ENCODE measurements at places on chromosomes 1 and 21. TPM values are rescaled to one million over a fixed set of nuclear protein-coding genes. Genes with fewer than 3 reads are reported as not detected.

- no peak for DNase-seq
Measured at GRCh38 chr1:225699336-225699735, 46.4 kb upstream of the ENAH start.

CFHR4 gene
- total RNA-seq: not detected

- no peak for DNase-seq
Measured at GRCh38 chr1:177884479-177885021, 85.3 kb downstream of the SEC16B start.

RPE65 gene
- total RNA-seq: not detected

GRCh38 chr1:29196863-29197589 lies 15.3 kb upstream of the SRSF4 start:
- no peak for DNase-seq

DNA sequence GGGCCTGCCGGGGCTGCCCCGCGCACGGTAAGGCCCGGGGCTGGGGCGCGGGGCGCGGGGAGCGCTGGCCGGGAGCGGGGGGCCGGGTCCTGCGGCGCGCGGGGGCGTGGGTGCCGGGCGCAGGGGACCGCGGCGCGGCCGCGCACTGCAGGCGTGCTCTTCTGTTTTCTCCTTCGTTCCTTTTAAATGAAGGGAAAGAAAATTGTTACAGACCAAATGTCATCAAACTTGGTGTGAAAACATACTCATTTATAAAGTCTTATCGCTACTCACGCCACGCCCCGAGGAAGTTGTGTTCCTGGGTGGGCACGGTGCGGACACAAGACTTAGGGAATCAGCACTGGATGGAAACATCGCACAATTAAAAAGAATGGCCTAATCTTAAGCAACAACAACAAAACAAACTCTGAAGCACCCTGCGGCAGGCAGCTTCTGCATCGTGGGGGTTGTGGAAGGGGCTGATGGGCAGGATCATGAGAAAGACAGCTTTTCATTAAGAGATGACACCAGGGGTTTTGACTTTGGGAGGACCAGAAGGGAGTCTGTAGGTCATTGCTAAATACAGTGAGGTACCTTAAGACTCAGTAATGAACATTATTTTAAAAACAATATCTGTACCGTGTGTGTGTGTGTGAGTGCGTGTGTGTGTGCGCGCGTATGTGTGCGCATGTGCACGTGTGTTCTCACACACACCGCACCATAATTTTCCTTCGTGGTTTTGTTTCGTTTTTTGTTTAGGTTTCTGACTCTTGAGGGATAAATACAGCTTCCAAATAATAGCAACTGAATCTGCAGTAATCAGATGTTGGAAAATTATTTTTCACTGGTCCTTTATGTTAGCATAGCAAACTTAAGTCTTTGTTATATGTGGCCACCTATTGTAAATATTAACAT lies 548 bp downstream of the B3GALT5 start:
- DNase-seq: no peak

- no peak for DNase-seq
Measured at GRCh38 chr1:11335417-11336056, 62.5 kb downstream of the UBIAD1 start.

GRCh38 chr1:50610563-50610962 lies 187.3 kb upstream of the DMRTA2 start:
- no peak for DNase-seq

- DNase-seq: no peak
Measured at GRCh38 chr1:68974447-68974846, 477.6 kb upstream of the DEPDC1 start.

DNA sequence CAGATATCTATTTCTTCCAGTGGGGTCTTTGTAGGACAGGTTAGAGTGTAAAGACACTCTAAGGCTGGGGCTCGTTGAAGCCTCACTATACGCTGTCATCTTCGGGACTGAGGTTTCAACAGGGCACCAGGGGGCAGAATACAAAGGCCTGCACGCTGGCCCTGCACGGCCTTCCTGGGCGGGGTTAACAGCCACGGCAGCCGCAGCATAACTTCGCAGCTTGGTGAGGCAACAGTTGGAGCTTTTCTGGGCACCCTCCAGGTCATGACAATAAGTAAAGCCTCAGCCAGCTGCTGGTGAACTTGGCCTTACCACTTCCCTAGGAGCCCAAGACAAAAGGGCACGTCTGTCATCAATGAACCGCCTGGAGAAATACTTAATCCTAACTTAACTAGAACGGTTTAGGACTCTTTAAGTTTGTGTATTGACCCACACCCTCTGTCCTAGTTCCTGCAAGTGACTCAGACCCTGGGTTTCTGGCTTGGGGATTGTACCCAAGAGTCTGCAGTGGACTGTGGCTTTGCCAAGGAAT lies 2.3 kb upstream of the RUNX1 start:
- no peak for DNase-seq

- DNase-seq: no peak
Measured at GRCh38 chr1:66438501-66438900, 95.5 kb upstream of the SGIP1 start.

IL23R gene
- total RNA-seq: not detected

DNA sequence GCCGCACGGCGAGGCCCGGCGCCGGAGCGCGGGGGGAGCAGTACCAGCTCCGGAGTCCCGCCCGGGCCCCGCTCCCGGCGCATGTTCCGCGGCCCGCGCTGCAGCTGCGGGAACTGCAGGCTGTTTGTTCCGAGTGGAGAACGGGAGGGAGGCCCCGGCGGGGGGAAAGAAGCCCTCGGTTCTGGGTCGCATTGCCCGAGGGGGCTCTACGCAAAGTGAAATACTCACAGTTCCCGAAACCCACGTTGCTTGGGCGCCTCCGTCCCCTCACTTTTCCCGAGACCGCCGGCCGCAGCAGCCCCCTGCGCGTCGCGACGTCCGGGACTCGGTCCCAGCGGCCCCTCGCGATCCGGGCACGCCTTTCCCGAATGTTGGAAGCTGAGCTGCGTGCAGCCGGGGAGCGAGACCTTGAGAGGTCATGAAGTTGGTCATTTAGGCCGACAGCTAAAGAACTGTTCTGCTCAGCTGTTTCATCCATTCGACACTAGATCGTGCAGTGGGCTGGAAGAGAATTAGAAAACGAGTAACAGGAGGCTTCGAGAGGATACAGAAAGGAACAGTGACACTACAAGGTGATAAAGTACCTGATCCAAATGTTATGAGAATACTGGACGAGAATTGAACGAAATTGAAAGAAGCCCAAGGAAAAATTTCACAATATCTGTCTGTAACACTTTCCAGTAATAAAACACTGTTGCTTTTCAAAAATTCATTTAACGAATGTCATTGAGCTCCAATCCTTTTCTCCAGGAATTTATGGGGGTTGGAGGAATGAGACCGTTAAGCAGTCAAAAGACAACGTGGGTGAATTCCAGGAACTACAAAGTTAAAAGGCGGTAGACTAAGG lies 657 bp upstream of the LIN9 start:
- peak; percentile 86 for DNase-seq

- no peak for DNase-seq
Measured at GRCh38 chr1:151839457-151840403, at the start of gene C2CD4D. Gene C2CD4D, minus strand, starts transcription at chr1:151839820. Its CDS starts 831 bp downstream, at chr1:151838989.

- DNase-seq: no peak
Measured at GRCh38 chr1:241722947-241723346, 70.9 kb downstream of the WDR64 start.

DNA sequence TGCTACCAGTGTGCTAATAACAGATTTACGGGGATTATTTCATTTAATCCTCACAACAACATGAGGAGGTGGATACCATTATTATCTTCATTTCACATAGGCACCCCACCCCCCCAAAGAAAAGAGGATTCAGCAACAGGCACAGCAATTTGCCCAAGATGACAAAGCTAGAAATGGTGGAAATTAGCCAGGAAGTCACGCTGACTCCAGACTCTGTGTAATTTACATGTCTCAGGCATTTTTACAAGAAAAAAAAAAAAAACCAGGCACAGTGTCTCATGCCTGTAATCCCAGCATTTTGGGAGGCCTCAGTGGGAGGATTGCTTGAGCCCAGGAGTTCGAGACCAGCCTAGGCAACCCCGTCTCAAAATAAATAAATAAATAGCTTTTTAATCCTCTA lies 37.5 kb upstream of the PRDM2 start:
- DNase-seq: no peak

PLPPR5 gene
- total RNA-seq: not detected
